ENCODE measurements at places on chromosomes 5 and 9. TPM values are rescaled to one million over a fixed set of nuclear protein-coding genes. Genes with fewer than 3 reads are reported as not detected.
A peak's percentile ranks its signal among the peaks of the same experiment; 100 is the strongest.

DNA sequence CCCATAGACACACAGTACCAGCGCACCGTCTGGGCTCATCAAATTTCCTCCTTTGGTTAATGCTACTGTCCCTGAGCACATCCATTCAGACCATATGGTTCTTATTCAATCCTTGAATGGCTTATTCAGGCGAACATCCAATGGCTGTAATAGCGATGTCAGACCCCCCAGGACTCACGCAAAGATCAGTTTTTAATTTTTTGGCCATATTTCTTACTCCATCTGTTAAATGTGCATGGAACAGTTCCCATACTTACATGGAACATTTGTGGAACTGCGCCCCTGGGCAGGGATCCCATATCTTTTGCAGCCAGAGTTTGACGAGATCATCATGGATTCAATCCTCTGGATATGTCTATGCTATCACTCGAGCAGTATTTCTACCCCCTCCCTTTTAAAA lies 213.2 kb downstream of the ADAMTS6 start:
- no peaks in the 10 kb centered on the region for H3K27me3 ChIP-seq
- H3K4me1 ChIP-seq: no peaks in the 10 kb centered on the region
- H3K4me3 ChIP-seq: no peak overlapping the region
- no peak for DNase-seq
- no peak overlapping the region for H3K27ac ChIP-seq
- no peaks in the 10 kb centered on the region for H3K36me3 ChIP-seq

DNA sequence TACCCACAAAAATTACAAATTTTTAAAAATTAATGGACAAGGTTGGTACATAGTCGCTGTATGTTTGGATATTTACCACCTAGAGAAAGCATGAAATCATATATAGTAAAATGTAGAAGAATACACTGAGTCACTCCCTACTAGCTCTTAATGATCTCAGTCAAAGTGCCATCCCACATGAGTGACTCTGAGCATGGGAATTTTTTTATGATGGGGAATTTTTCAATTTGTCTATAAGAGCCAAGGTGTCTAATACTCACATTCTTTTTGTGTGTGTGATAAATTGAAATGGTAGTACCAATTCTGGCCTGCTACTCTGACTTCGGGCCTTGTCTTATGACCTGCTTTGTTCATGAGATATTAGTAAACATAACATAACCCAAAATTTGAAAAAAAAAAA lies 483.2 kb downstream of the CDH10 start:
- no peak overlapping the region for H3K27ac ChIP-seq
- H3K4me3 ChIP-seq: no peak overlapping the region
- H3K4me1 ChIP-seq: no peaks in the 10 kb centered on the region
- H3K36me3 ChIP-seq: no peaks in the 10 kb centered on the region
- H3K27me3 ChIP-seq: no peaks in the 10 kb centered on the region
- no peak for DNase-seq

GRCh38 chr5:175448276-175448675 lies 4.3 kb upstream of the DRD1 start:
- no peaks in the 10 kb centered on the region for H3K36me3 ChIP-seq
- no peak overlapping the region for H3K27ac ChIP-seq
- peaks cover 19% of the 10 kb centered on the region for H3K4me1 ChIP-seq
- no peak for DNase-seq
- no peak overlapping the region for H3K4me3 ChIP-seq

GRCh38 chr5:96714951-96715451 lies 52.8 kb downstream of the CAST start:
- no peaks in the 10 kb centered on the region for H3K27me3 ChIP-seq
- H3K4me1 ChIP-seq: peaks cover 79% of the 10 kb centered on the region
- no peak overlapping the region for H3K4me3 ChIP-seq
- no peaks in the 10 kb centered on the region for H3K36me3 ChIP-seq
- peak overlapping the region; percentile 83 for H3K27ac ChIP-seq

The JAKMIP2 gene
- 0.45 TPM for total RNA-seq

DNA sequence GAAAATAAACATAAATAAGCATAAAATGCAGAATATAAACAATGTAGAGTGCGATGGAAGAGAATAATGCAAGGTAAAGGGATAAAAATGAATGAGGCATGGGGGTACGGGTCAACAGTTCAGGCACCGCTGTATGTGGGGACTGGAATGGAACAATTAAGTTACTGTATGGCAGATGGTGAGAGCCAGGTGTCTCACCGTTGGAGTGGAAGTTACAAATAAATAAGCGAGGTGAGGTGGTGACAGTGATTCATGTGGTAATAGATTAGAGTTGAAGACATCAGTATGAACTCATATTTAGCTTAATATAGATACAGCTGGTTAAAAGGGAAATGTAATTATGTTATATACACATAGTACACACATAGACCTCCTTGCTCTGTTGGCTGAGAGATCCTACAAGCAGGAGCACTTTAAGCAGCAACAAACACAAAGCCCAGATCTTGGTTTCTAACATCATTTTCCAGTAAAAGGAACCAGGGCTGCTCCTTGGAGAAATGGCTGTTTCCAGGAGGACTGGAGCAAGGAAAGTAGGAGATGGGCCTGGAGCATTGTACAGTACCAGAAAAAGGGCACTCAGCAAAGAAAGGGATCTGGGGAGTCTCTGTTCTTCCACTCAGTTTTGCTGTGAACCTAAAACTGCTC lies 2.4 kb upstream of the OMD start:
- no peak overlapping the region for H3K4me3 ChIP-seq
- no peak overlapping the region for H3K27ac ChIP-seq
- peaks cover 7% of the 10 kb centered on the region for H3K4me1 ChIP-seq
- H3K36me3 ChIP-seq: no peaks in the 10 kb centered on the region

GRCh38 chr5:96455789-96456188 lies 22.7 kb upstream of the PCSK1 start:
- H3K27ac ChIP-seq: no peak overlapping the region
- H3K36me3 ChIP-seq: no peaks in the 10 kb centered on the region
- H3K27me3 ChIP-seq: no peaks in the 10 kb centered on the region
- H3K4me1 ChIP-seq: no peaks in the 10 kb centered on the region

GRCh38 chr5:68217528-68217927 lies 2.0 kb downstream of the PIK3R1 start:
- peak overlapping the region; percentile 97 for H3K27ac ChIP-seq
- H3K36me3 ChIP-seq: no peaks in the 10 kb centered on the region
- peaks cover 40% of the 10 kb centered on the region for H3K4me1 ChIP-seq
- H3K4me3 ChIP-seq: peak overlapping the region; percentile 91
- no peak for DNase-seq
- no peaks in the 10 kb centered on the region for H3K27me3 ChIP-seq

DNA sequence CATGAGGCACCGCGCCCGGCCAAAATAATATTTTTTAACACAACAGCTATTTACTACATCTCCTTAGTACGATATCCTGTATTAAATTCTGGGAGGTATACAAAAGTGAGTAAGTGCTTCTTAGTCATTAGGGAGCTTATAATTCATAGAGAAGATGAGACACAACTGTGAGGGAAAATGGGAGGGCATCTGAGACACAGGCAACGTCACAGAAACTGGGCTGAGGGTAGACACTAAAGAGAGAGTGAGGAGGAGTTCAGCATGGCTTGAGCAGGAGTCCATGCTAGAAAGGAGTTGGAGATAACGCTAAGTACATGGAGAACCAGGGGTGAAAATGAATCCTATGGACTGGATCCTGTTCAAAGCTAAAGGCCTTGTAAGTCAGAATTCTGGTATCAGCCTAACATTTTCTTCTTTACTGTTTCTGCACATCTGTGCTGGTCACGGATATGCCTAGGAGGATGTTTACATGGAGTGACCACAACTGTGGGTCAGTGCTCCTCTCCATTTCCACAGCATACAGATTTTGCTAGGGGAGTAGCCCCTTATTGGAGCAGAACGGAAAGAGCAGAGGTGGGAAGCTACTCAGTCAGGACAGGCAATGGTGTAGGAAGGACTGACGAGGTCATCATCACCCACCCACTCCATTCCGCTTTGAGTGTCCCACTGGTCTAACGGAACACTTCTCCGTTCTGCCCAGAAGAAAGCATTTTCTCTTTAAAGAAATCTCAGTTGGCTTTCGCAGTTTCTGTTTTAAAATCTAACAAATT lies 310.4 kb upstream of the EFNA5 start:
- DNase-seq: no peak
- H3K27ac ChIP-seq: no peak overlapping the region
- H3K27me3 ChIP-seq: no peaks in the 10 kb centered on the region
- H3K4me3 ChIP-seq: no peak overlapping the region
- H3K36me3 ChIP-seq: no peaks in the 10 kb centered on the region

The GABRA1 gene
- total RNA-seq: not detected

- DNase-seq: no peak
- H3K27me3 ChIP-seq: peaks cover 9% of the 10 kb centered on the region
- H3K4me1 ChIP-seq: no peaks in the 10 kb centered on the region
- no peak overlapping the region for H3K4me3 ChIP-seq
Observed at GRCh38 chr9:77099388-77099787, 77.9 kb upstream of the VPS13A start.

GRCh38 chr9:91536211-91536691 lies 112.6 kb upstream of the NFIL3 start:
- no peak overlapping the region for H3K4me3 ChIP-seq
- no peak for DNase-seq
- H3K4me1 ChIP-seq: no peaks in the 10 kb centered on the region
- H3K36me3 ChIP-seq: no peaks in the 10 kb centered on the region
- H3K27me3 ChIP-seq: peaks cover 6% of the 10 kb centered on the region

DNA sequence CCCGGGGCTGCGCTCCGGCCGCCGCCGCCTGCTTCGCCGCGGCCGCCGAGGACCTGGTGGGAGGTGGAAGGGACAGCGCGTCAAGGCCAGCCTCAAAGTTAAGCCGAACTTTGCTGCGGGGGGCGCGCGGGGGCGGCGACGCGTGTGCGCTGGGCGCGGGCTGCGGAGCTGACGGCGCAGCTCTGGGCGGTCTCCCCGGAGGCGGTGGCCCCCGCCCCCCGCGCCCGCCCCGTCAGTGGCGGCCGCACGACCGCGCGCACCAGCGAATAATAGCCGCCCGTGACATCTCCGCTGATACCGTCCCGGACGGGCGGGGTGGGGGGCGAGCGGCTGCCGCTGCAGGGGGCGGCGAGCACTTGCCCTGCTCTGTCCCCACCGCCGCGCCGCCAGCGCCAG lies 579 bp upstream of the FAM78A start:
- H3K4me3 ChIP-seq: peak overlapping the region; percentile 70
- H3K36me3 ChIP-seq: no peaks in the 10 kb centered on the region
- DNase-seq: no peak
- H3K27me3 ChIP-seq: peaks cover 24% of the 10 kb centered on the region
- H3K4me1 ChIP-seq: peaks cover 12% of the 10 kb centered on the region
- H3K27ac ChIP-seq: peak overlapping the region; percentile 31

The CLIC3 gene
- total RNA-seq: 139 TPM

DNA sequence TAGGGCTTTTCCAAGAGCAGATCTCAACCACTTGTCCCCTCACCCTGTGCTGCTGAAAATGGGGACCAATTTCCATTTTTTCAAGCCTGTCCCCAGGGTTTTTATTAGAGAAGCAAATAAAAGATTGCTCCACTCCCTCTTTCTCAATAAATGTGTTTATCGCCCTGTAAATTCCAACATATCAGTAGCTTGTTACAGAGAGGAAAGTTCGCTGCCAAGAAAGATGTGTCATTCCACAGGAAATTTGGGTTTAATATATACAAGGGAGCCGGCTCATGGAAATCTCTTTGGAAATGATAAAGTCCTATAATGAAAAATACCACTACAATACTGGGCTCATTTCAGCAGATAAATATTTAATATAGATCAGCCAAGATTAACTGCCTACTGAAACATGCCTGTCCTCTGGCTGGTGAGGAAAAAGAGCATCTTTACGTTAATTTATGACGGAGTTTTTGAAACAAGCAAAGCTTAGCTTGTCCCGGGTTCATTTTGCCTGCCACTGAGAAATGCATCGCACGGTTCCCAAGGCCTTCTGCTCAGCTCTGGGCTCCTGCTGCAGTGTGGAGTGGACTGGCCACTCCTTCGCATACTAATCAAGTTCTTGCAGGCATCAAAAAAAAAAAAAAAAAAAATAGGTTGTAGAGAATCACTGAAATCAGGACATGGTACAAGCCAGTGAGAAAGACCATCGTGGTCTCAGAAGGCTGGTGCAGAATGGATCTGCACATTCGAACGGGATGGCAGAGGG lies 84.5 kb downstream of the BRINP1 start:
- no peak overlapping the region for H3K27ac ChIP-seq
- H3K4me3 ChIP-seq: no peak overlapping the region
- no peaks in the 10 kb centered on the region for H3K27me3 ChIP-seq
- DNase-seq: no peak

DNA sequence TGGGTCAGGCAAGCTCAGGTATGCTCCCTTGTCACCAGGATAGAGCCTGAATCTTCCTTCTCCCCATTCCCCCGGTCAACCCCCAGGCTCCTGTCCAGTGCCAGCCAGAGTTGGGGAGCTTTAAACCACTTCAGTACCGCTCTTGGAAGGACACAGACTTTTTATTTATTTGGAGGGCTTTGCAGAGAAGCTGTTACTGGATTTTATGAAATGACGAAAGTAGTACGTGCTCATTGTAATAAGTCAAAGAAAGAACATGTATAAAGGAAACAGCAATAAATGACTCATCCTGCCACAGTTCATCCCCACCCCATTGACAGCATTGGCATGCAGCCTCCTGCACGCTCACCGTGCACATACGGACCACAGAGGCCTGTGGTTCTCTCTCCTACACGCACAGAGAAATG lies 230.3 kb downstream of the AUH start:
- H3K27ac ChIP-seq: peak overlapping the region; percentile 1
- peak; percentile 85 for DNase-seq
- peaks cover 14% of the 10 kb centered on the region for H3K4me1 ChIP-seq
- no peaks in the 10 kb centered on the region for H3K27me3 ChIP-seq

GRCh38 chr5:176820937-176821336 lies 10.6 kb downstream of the UNC5A start:
- no peak overlapping the region for H3K27ac ChIP-seq
- H3K36me3 ChIP-seq: no peaks in the 10 kb centered on the region
- no peak for DNase-seq
- peaks cover 20% of the 10 kb centered on the region for H3K4me1 ChIP-seq
- no peak overlapping the region for H3K4me3 ChIP-seq

The FAM221B gene
- not detected for total RNA-seq

DNA sequence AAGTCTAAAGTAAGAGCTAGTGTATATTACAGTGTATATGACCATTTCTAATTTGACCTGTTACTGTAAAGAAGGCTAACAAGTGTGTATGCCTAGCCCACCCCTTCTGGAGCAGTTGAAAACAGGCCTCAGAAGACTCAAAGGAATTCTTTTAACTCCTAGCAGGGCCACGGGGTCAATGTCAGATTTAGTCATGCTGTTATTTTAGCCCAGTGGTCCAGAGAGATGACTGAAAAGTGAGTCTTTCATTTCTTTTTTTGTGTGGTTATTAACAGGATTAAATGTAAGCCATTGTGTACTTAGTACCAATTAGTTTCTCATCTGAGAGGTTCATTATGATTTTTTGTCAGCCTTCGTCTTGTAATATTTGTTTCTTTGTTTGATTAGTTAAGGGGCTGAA lies 24.4 kb downstream of the ZCCHC7 start:
- no peak for DNase-seq
- no peaks in the 10 kb centered on the region for H3K27me3 ChIP-seq
- no peaks in the 10 kb centered on the region for H3K4me1 ChIP-seq
- H3K36me3 ChIP-seq: no peaks in the 10 kb centered on the region
